NCI-H1694 (cell line): ENCODE measurements at places on chromosomes 4 and X.

GRCh38 chr4:113243312-113243711 lies 193.9 kb downstream of the ANK2 start:
- DNase-seq = no peak

DNA sequence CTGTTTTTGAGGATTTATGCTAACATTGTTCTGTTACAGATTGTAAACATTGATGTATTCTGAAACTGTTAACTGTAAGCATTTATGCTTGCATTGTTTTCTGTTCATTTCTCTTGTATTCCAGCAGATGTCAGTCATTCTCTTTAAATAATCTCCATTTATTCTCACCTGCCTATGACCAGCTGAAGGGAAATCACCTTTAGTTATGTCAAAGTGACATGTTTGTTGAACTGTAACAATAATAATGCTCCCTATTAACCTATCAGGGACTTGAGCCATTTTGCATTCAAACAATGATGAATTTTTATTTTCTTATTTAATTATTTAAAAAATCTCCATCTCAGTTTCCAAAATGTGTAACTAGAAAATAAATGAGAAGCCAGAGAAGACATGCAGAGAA lies 58.0 kb downstream of the SPCS3 start:
- no peak for DNase-seq

DNA sequence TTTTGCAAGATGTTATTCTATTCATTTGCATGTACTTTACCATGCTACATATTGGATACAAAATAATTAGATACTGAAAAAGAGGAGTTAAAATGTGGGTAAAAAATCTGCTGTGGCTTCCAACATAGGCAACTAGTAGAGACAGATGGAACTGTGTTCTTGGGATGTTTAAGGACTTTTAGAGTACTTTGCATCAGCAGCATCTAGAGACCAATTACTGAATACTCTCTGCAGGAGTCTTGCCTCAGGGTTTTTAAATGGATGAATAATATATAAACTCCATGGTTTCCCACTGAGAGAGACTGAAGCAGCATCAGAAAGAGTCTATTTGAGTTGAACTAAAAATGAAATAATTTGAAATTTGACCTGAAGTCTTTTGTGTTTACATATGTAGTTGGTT lies 676.7 kb downstream of the GALNTL6 start:
- DNase-seq = no peak

- DNase-seq = no peak
These were observed 83.8 kb downstream of the MOSPD2 start for GRCh38 chrX:14956813-14957582.

DNA sequence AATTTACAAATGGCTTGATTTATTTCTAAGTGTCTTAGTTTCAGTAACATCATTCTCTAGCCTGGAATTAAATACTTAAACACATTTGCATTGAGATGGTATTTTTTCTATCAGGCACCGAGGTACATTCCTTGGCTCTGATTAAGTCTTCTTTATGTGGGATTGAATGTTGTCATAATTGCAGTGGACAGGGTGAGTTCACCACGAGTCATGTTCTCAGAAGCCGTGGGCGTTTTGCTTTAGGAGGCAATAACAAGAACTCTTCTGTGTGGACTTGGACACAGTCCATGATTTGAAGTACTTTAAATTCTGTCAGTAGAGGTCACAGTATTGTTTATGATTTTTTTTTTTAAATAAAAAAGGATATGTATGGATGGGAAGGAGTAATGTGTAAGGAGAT lies 57.1 kb upstream of the EFHC2 start:
- DNase-seq = no peak

- DNase-seq = peak; percentile 77
These were observed 11.1 kb upstream of the FAM3A start for GRCh38 chrX:154526901-154527675.

DNA sequence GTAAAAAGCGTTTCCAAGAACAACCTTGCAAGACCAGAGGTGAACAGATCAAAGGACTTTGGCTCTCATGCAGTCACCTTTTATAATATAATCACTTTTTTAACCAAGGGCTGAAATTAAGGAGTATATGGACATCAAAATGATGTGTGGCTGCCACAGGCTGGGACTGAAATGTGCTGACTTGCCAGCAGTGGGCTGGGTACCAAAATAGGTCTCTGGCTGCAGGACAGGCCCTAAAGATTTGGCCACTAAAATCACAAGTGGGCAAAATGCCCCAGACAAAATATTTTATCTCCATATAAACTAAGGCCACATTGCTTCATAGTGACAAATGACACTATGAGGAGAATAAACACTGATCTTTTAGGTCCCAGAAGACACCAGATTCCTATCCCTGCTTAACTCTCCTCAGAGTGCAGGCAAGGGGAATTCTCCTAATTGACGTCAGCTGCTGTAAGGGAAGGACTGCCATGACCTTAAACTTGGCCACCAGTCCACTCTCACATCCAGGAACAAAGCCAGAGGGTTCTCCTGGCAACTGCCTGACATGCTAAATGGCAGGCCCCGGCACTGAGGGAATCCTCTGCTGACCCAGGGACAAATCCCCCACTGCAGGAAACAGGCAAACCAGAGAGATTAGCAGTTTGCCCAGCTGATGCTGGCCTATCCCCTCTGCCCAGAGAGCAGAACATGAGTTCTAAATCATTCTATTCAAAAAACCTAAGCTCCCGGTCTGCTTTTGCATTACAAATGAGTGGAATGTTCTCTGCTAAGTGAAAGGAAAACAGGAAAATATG lies 155.8 kb downstream of the PPP3CA start:
- DNase-seq = no peak

GRCh38 chrX:11666164-11666563 lies 444 bp upstream of the ARHGAP6 start:
- no peak for DNase-seq
